ENCODE measurements at places on chromosomes 3 and 15.

GRCh38 chr3:198017090-198017489, 57.1 kb downstream of the LMLN start:
- DNase-seq: no peak

DNA sequence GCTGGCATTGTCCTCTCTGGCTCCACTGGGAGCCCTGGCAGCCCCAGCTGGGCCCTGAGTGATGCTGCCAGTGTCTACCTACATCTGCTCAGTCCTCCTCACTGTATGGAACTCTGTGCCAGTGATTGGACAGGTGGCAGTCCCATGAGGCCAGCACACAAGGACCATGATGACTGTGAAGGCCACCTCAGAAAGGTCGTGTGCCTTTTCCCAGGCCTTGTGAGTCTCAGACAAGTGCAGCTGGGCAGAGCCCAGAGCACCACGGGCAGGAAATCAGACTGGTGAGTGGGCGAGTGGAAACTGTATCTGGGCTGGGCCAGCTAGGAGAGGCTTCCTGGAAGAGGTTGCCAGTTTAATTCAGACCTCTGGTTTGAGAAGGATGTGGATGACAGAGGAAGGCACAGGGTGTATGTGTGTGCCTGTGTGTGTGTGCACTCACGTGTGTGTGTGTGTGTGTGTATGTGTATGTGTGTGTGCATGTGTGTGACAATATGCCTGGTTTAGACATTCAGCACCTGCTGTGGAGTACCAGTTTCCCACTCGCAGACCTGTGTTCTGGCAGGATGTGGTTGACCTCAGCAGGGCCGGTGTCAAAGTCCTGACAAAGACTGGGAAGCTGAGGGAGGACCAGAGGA, 7.0 kb downstream of the MAPKAPK3 start:
- DNase-seq: no peak

DNA sequence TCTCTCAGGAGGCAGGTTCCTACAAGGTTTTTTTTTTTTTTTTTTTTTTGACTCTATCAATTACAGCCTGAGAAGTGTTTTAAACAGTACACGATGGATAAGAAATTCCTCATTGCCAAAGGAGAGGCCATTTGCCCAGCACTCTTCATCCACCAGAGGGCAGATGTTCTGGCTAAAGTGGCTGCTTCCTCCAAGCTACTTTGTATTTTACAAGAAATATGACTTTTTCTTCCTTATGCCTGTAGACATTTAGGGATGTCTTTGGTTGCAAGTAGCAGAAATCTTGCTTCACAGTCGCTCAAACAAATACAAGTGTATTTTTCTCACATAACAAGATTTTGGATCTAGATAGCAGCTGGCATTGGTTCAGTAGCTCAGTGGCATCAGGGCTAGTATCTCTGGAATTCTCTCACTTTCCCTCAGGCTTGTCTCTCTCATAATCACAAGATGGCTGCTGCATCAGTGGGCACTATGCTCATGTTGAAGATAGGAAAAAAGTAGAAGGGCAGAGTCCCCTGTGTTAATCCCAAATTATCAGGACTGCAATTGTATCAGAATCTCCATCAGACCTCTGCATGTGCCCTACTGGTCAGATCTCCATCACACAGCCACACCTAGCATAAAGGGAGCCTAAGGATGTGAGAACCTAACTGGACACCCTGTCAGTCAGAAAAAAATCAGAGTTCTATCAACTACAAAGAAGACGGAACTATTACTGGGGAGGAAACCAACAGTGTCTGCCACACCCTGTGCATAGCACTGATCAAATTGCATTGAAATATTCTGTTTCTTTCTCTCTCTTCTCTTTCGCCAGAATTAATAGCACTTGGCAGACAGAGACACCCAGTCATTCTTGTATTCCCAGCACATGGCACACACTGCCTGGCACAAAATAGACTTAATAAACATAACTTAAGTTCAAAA, 138.9 kb upstream of the COL8A1 start:
- no peak for DNase-seq

DNA sequence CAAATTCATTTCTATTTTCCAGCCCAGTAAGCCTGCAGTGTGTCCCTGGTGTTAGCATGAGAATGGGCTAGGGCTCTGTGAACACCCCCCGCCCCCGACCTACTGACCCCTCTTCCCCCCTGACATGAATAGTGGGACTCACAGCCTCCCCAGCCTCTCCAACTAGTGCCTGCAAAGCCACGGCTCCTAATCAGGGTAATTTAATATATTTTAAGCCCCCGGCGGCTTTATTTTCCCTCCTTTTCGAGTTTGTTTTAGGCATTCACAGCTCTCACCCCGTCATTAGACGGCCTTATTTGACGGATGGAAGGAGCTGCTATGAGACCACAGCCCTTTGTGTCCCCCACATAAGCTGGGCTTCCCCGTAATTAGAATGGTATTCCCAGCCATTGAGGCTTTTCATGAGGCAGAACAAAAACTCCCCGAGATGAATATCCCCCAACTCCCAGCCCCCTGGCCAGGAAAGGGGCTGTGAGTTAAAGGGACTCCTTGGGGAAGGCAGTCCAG, 78.3 kb upstream of the POLG start:
- no peak for DNase-seq

GRCh38 chr3:184677344-184678316, 34.2 kb downstream of the MAGEF1 start:
- DNase-seq: no peak

DNA sequence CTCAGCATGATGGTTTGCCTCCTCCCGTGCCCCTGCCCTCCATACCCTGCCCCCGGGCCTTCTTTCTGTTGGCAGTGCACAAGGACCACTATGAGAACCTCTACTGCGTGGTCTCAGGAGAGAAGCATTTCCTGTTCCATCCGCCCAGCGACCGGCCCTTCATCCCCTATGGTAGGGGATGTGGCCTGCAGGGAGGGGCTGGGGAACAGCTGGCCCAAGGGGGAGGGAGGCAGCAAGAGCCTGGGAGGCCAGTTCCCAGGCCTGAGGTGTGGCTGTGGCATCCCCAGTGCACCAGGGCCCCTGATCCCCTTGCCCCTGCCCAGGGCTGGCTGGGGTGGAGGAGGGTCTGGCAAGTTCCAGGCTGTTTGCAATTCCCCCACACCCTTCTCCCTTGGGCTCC, 2.6 kb upstream of the PLA2G4B start:
- no peak for DNase-seq

DNA sequence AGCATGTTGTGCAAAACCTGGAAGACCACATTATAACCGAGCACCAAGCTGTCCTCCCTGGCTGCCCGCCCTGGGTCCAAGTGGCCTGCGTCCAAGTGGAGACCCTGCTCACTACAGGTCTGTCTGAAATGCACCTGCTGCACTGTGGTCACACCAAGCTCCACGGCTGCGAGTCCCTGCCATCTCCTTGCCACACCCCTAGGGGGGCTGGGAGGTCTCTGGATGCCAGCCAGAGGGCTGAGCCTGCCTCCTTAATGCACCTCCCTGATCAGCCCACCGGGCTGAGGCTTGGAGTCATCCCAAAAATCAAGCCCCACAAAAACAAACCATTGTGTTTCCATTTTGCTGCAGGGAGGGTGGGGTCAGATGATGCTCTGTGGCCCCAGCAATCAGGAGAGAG, 187.1 kb downstream of the MEGF11 start:
- no peak for DNase-seq

DNA sequence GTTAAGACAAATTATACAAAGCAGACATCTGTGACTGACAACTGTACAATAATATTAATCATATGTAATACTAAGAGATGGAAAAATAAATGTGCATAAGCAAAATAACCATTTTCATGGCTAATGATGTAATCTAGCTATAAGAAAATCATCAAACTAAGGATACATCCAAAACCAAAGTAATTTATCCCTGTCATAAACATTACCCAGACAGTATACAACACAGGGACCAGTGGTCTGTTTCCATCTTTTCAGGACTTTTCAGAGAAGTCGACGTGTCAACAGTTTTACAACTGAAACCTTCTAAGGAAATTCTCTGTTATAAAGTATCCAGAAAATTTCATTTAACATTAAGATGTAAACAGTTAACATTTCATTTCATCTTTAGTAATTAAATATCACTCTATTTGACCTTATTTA, 11.0 kb downstream of the THBS1 start:
- no peak for DNase-seq

- no peak for DNase-seq
These were observed 97.1 kb upstream of the NR2E3 start for GRCh38 chr15:71713191-71713809.

DNA sequence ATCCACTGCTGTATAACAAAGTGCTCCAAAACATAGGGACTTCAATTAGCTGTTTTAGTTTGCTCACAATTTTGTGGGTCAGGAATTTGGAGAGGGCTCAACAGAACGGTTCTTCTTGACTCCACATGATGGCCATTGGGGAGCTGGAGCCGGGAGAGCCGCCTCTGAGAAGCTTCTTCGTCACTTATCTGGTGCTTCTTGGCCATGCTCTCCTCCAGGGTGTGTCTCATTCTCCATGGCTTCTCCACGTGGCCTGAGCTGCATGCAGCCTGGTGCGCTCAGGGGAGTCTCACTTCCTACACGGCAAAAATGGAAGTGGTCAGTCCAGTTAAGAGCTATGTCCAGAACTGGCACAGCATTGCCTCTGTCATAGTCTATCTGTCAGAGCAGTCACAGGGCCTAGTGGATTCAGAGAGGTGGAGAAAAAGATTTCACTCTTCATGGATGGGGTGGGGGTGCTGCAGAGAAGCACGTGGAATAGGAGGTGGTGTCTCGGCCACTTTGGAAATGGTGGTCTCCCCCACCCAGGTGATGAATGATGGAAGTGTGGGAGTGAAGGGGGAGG, 26.3 kb upstream of the PRR23E start:
- no peak for DNase-seq

GRCh38 chr15:80611543-80612080, 83.5 kb upstream of the ABHD17C start:
- DNase-seq: no peak

Data from activated CD8-positive, alpha-beta memory T cell treated with anti-CD3 and anti-CD28 coated beads for 4 hours (primary cell).